ENCODE measurements at places on chromosomes 7 and 10.

DNA sequence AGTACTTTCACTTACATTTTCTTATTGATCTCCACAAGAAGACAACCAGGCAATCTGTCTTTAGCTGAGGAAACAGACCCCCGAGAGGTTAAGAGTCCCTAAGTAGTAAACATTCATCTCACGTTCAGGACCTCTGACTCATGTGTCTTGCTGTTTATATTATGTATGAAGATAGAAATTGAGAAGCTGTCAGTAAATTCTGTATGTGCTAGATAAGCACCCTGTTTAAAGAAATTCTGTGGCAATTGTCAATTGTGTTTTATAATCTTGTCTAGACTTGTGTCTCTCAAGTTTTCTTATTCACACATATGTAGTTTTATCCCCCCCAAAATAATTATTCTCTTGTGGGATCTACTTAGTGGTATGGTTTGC, 14.5 kb downstream of the ADK start:
- no peak for DNase-seq

DNA sequence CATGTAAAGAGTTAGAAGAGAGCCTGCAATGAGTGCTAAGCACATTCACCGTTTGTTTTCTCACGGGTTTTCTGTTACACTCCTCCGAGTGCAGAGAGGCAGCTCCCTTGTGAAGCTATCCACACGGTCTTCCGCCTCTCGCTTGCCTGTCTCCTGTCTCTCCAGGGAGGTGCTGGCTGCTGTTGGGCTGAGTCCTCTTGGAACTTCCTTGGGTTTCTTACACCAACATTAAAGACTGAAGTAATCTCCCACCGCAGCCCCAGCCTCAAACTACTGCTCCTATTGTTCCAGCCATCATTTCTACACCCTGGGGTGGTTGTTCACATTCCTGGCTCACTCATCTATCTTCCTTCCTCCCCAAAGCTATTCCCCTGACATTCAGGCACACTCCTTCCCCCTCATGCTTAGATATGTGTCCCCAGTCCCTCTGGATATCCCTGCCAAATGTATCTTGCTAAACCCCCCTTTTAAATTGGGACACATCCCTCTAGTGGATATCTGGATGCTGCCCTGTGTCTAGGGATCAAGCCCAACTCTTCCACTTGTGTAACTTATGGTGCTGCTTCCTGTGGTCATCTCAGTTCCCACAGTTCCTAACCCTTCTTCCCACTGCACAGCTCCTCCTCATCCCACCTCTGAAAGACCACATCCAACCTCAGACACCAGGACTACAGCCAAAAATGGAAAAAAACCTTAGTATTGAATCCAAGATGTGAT, 14.1 kb downstream of the ESYT2 start:
- no peak for DNase-seq

GRCh38 chr10:86830043-86830591, 73.7 kb downstream of the BMPR1A start:
- DNase-seq, result no peak

GRCh38 chr10:100334762-100335161, 4.7 kb upstream of the PKD2L1 start:
- DNase-seq, result no peak

DNA sequence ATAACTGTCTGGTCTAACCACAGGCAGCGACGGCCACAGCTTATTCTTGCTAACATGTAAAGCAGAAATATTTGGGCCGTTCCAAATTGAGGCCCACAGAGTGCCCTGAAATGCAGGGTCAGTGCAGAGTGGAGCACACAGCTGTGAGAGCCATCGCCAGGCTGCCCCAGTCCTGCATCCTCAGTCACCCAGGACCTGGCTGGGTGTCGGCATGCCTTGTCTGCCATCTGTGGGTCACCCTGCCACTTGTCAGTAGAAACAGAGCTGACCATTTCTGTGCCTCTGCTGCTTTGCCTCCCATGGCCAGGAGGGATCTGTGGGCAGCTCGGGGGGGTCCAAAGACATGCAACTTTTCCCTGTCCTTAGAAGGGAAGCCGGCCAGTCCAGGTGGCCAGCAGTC, 57.3 kb upstream of the BTBD16 start:
- DNase-seq, result no peak

DNA sequence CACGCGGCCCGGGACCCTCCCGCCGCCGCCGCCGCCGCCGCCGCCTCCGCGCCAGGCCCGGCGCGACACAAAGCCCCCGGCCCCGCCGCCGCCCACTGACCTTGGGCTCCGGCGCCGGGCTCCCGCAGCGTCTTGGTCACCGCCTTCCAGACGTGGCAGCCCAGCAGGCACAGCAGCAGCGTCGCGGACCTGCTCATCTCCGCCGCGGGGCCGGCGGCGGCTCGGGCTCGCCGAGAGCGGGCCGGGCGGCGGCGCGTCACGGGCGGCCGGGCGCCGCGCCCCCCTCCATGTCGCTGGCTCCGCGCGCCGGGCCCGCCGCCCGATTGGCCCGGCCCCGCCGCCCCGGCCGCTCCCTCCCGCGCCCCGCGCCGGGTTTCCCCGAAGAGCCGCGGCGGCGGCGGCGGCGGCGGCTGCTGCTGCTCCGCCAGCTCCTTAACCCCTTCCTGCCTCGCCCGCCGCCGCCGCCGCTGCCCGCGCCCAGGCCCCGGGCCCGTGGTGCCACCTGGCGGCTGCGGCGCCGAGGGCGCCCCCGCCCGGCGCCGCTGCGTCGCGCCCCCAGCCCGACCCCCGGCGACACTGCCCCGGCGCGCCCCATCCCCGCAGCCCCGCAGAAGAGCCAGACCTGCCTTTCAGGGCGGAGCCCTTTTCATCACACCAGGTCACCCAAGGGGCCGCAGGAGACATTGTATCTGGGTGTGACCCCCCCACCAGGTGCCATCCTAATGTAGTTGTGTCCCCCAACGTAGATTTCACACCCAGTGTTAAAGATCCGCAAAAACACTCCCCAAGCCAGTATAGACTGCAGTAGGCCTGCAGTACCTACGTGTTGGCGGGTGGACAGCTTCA, at the start of gene FAM171A1:
FAM171A1 (minus strand) TSS at position 434 of the 846 bp plus-strand sequence; CDS start at position 197, 237 bp downstream.
- peak; percentile 54 for DNase-seq

DNA sequence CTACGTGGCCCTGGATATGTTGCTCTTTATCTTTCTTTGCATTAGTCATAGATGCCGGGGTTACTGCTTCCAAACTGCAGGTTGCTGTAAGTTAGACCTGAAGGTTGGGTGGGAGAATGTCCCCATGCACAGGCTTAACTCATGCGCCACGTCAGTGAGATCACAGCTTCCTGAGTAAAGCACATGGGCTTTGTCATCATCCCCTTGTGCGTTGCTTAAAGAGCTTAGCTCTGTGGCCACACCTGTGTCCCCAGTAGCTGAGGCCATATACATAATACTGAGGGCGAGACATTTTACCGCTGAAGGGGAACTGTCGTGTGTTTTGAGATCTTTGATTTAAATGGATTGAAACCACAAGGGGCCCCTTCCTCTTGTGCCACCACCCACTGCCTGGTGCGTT, 45.8 kb upstream of the BTBD16 start:
- DNase-seq, result no peak

- DNase-seq, result no peak
Measured at GRCh38 chr7:124033807-124034753, 1.2 kb upstream of the TMEM229A start.

DNA sequence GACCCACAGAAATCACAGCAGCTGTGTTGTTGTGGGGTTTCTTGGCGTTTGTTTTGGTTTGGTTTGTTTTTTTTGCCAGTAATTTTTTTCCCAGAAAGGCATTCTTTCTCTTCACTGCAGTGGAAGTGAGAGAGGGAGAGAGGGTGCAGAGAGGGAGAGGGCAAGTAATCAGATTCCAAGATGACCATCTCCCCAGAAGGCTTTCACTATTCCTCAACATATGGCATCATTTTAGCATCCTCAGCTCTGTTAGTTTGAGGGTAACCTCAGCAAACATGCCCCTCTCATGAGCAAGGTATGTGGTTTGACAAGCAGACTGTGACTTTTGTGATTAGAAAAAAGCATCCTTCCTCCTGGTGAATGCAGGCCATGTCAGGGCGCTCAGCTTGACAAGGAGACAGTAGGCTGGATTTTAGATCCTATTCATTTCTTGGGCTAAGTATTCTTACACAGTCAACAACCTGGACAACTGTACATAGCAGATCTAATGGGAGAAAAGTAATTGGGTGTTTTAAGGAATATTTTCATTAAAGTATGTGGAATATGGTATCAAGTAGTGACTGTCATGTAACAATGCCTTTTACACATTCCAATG, 86.3 kb upstream of the PIK3CG start:
- no peak for DNase-seq

- DNase-seq, result no peak
Measured at GRCh38 chr10:12755075-12755474, 246.4 kb downstream of the CCDC3 start.

- DNase-seq, result no peak
Measured at GRCh38 chr10:110483633-110484032, 14.1 kb upstream of the DUSP5 start.

DNA sequence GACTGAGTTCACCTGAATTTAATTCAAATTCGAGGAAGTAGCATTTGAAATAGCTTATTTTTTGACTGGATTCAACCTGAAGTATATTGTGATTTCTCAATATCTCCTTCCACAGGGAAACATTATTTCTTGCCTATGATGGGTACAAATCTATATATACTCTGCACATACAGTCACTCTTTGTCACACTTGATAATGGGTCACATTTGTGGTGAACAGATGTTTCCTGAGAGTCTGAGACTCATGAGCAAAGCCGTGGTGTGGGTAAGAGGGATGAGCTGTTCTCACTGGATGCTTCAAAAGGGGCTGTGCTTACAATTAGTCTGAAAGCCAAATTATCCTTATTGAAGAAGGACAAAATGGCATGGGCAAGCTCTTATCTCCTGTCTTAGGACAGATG, 18.0 kb upstream of the TBXAS1 start:
- DNase-seq, result no peak

- no peak for DNase-seq
Measured at GRCh38 chr10:58638388-58638787, 125.7 kb downstream of the BICC1 start.

GRCh38 chr10:71337219-71337701, 18.2 kb downstream of the SLC29A3 start:
- DNase-seq, result no peak

DNA sequence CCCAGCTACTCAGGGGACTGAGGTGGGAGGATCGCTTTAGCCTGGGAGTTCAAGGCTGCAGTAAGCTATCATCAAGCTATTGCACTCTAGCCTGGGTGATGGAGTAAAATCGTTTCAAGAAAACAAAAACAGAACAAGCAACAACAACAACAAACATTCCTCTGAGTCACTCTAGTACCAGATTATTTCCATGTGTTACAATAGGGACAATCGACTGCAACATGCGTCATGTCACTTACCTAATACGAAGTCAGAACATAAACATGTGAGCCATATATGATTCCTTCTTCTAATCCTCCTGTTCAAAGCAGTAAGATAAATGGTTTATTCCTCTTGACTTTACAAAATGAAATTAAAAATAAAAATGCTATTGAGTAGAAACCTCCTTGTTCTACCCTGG, 57.3 kb downstream of the ZNF438 start:
- no peak for DNase-seq

- DNase-seq, result no peak
Measured at GRCh38 chr7:122055073-122055472, 89.0 kb downstream of the AASS start.

DNA sequence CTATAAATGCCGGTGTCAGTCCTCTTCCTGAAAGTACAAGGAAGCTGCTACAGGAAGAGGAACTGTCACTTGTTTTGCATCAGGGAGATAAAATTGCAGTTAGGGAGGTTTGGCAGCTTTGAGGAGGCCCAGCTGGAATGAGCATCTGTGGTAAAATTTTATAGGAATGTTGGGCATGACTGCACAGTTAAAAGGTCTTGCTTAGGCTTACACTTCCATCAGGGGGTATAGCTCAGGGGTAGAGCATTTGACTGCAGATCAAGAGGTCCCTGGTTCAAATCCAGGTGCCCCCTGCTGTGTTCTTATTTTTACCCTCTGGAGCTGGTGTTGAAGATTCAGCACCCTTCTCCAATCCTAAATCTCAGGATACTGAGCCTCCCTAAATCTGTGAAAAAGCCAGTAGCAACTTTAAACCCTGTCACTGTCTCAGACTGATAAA, 65.9 kb downstream of the ZNF467 start:
- no peak for DNase-seq

DNA sequence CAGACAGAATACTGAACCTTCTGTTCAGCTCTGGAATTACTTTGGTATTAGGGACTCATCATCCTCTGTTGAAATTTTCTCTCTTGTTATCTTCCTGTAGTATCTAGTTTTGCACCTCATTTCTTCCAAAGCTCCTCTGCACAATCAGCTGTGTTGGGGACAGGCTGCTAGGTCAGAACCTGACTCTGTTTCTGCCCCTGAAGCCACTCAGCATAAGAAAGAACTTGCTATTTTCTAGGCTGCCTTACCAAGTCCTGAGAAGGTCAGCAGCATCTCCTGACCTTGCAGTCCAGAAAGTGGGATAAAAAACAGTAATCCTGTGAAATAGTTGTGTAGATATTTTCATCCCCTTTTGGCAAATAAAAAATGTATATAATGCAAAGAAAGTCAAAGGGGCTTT, 862.6 kb downstream of the SORCS3 start:
- DNase-seq, result no peak

DNA sequence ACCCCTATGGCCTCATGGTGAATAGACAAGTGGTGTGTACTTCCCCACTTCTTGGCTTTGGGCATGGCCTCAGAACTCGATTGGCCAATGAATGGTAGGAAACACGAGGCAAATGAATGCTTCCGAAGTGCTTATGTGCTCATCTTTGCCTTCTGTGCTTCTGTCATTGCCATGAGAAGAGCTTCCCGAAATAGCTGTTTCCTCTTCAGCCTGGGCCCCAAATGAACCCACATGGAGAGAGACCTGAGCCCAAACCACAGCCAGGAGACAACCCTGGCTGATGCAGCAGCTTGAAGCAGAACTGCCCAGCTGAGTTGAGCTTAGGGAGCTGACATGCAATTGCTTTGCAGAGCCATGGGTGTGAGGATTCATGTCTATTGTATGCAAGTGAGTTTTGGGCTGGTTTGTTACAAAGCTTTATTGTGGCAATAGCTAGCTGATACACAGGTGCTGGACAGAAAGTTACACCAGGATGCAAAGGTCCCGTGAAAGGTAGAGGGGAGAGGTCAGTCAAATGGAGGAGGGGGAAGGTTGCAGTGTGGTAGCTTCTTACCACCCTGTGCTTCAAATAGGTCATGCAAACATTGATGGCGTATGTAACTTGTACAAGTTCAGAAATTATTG, 328.2 kb downstream of the PLXNA4 start:
- DNase-seq, result no peak

GRCh38 chr7:84701524-84702306, 485.1 kb downstream of the SEMA3D start:
- no peak for DNase-seq
